Urothelium cell line (cell line): ENCODE measurements at places on chromosomes 5 and 9.

DNA sequence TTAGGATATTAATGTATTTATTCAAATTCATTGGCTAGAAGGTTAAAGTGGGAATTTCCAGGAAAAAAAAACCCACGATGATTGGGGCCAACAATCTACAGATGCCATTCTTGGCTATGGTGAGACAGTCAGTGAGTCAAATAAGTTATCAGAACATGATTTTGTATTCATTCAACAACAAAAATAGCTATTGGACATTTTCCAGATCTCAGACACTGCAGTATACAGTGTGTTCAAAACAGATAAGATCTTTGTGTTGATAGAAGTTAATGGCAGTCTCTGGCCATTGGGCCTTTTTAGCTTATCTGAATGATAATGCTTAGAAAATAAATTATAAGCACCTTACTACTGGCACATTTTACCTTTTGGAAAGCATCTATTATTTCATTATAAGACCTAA lies 547.7 kb downstream of the MAT2B start:
- no peak for DNase-seq

DNA sequence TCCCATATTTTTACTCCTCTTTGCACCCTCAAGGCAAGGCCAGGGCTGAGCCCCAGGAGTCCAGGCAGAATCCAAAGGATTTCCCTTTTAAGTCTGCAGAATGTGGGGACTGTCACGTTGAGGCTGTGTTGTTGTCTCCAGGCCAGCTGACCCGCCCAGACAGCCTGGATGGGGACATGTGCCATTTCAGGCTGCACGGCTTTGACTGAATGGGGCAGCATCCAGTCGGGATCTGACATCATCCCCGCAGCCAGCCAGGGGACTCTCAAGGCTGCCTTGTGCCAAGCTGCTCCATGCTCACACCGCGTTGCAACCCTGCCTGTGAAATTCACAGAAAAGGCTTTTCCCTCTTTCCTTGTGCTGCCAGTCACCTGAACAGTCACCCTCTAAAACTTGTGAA lies 2.2 kb upstream of the ZNF366 start:
- DNase-seq: no peak

GRCh38 chr5:91495699-91496098 lies 112.6 kb upstream of the ARRDC3 start:
- DNase-seq: no peak

GRCh38 chr5:155013526-155013925 lies at the start of gene KIF4B:
Gene KIF4B, plus strand, starts transcription at chr5:155013755. Its CDS starts 105 bp downstream, at chr5:155013860.
- no peak for DNase-seq

DNA sequence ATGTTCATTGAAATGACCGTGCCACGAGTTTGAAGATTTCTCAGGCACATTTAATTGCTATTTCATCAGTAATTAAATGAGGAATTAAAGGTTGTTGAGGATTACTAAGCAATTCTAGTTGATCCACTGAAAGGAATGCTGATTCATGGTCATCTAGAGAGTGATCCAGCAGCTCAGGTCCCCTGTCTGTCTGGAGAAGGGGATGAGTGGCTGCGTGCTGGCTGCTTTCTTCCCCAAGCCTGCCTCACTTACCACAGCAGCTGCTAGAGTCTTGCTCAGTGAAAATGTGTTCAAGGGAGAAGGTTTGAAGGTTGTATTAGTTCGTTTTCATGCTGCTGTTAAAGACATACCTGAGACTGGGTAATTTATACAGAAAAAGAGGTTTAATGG lies 7.8 kb upstream of the TGFBI start:
- peak; percentile 43 for DNase-seq

- DNase-seq: no peak
Measured at GRCh38 chr5:8726383-8727036, 819.4 kb downstream of the SEMA5A start.

- DNase-seq: no peak
Measured at GRCh38 chr5:32017692-32018367, 156.3 kb downstream of the GOLPH3 start.

DNA sequence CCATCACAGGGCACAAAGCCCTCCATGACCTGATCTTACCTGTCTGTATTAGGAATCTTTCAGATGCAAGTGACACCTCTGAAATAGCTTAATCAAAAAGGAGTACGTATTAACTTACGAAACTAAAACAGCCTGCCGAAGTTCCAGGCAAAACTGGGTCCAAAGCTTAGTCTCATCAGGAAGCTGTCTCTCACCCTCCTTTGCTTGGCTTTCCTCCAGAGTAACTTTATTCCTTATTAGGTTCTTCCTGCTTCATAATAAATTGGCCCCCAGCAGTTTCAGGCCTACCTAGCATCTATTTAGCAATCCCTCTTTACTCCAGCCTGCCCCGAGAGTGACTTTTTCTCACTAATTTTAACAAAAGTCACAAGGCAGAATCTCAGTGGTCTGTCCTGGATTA lies 58.4 kb upstream of the STK32A start:
- DNase-seq: no peak

DNA sequence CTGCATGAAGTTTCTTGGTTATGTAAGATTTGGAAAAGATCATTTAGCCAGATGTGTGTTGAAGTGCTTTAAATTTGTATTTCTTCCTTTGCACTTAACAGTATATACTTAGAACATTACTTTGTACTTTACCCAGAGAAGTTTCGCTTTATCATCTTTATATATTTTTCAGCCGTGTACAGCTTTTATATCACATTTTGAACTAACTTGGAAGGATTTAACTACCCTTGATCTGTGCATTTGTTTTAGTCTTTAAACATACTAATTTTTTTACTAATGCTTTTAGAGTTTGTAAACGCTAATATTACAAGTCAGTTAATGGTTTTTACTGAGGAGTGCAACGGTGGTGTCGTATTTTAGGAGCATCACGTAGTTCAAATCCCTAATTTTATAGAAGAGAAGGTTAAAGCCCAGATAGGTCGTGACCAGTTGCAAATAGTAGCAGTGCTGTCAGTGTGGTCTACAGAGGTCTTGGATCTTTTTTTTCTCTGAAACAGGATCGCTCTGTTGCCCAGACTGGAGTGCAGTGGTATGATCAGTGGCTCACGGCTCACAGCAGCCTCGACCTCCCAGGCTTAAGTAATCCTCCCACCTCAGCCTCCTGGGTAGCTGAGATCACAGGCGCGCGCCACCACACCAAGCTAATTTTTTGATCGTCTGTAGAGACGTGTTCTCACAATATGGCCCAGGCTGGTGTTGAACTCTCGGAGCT lies 2.0 kb downstream of the MATR3 start:
- no peak for DNase-seq

- DNase-seq: peak; percentile 84
Measured at GRCh38 chr9:126781186-126782052, 23.4 kb upstream of the ZBTB43 start.

DNA sequence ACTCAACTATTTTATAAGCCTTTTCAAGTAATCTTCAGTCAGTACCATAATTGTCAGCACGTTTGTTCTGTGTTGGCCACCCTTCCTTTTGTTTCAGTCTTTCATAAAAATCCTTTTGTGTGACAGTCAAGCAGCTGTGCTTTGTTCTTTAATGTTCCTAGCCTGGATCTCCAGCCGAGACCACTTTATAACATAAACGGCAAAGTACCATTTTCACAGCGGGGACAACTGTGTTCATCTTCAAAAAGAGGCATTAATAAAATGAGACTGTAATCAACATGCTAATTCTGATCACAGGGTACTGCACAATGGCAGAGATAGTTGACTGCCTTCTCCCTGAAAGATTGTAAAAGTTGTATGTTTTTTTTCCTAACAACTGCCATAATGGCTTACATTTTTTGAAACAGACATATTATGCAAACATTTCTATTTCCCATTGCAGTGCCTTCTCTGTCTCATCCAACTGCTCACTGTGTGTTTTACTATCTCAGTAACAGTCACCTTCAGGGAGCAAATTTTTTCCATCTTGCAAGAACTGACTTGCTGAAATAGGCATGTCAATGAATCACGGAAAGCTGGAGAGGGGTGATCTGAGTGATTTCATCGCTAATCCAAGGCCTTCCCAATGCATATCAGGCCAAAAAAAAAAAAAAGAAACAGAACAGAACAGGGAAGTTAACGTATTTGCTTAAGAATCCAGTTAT lies 828.5 kb upstream of the DMAC1 start:
- DNase-seq: no peak

DNA sequence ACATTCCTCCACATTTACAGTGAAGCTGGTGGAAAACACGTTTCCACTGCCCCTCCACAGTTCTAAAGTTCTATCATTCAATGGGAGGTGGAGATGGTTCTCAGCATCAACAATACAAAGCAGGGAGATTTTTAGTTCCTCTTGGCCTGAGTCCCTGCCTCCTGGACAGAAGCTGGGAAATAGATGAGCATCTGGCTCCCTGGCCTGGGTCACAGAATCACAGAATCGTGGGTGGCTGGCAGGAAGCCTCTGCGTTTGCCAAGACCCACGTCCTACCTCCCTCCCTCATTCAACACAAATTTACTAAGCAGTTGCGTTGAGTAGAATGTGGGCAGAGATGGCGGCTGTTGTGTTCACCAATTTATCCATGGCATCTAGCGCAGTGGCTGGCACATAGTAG lies 5.2 kb upstream of the PPARGC1B start:
- DNase-seq: no peak

GRCh38 chr5:100623719-100624118 lies 88.5 kb downstream of the FAM174A start:
- no peak for DNase-seq

DNA sequence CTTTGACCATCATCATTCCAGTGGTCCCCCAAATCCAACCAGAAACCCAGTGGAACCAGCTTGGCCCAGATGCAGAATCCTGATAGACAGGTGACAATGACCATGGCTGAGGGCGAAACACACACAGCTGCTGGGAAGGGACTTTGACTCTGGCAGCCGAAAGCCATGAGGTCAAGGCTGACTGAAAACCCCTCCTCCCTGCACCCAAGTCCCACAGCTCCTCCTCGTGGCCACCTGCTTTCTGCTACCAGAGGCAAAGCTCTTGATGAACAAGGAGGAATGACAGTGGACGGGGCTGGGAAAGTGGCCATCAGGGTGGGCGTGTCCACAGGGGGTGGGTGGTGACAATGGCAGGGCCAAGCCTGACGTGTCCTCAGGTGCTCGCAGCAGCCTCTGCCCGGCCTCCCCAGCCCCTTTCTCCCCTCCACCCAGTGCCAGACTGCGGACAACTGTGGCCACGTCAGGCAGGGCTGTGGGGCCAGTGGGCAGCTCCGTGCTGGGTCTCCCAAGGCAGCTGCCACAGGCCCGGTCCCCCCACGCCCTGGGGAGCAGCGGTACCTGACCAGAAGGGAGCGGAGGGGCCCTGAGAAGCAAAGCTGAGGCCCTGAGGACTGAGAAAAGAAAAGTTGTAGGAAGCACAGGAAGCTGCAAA lies 30.8 kb upstream of the SARDH start:
- no peak for DNase-seq

GRCh38 chr5:160643616-160644240 lies 208.3 kb downstream of the ATP10B start:
- no peak for DNase-seq

DNA sequence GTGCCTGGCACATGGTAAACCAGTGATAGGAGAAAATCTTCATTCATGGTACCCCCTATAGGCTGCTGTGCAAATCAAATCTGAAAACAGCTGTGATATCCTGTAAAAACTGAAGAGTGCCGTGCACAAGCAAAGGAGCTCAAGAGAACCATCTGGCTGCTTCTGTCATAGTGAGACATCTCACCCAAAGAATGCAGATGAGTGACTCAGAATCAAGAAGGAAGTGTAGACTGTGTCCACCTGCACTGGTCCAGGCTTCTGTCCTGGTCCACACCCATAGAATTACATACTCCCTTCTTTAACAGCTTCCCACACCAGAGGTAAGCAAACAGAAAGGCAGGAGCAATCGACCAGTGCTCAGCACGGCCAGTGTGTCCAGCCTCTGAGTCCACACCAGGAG lies 195.9 kb downstream of the ASTN2 start:
- peak; percentile 18 for DNase-seq

DNA sequence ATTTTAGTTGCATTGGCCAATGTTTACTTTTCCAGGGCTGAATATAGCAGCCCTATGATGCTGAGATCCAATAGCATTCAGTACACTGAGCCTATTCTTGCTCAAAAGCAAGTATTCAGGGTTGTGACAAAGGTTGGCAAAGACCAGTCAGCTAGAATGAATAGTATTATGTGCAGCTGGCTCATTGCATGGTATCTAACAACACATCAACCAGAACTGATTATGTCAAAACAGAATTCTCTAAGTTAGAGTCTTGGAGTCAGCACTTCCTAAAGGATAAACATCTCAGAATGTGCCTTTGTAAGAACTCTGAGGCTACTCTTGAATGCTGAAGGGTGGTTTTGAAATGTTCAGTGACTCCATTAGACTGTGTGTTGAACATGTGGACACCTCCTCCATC lies 774.5 kb upstream of the RGMB start:
- no peak for DNase-seq

GRCh38 chr9:15509931-15510788 lies 610 bp downstream of the PSIP1 start:
- DNase-seq: peak; percentile 40

DNA sequence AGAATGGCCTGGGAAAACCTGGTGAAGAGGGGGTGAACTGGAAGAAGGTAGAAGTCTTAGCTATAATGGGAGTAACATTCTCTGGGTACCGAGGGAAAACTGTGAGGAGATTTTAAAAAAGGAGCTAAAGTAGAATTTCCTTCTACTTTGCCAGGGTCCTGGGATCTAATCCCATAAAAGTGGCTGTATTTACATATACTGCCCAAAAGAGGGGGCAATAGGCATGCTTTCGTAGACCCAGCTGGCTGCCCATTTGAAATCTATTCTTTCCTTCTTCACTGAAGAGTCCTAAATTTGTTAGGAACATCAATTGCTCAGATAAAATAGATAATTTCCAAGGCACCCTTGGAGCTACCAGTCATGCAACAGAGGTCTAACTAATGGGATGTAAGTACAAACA lies 159.2 kb downstream of the CDC42SE2 start:
- DNase-seq: peak; percentile 17

- no peak for DNase-seq
Measured at GRCh38 chr5:120083851-120084542, 380.1 kb upstream of the PRR16 start.

DNA sequence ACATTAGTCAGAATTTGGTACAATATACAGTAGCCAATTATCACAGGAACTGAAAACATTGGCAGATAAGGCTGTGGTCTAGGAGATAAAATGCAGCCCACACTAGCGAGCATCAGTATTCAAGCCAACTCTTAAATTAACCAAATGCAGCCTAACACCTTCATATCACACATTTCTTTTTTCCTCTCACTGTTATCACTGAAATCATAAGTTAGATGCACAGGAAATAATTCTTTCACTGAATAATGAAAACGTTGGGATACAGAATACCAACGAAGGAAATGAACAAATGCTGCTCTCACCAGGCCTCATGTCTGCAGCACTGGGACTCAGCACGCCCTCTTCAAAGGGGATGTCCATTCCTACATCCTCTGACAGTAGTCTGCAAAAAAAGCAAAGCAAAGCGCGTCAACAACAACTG lies 109.1 kb upstream of the PCA3 start:
- DNase-seq: no peak
